Activated CD4-positive, alpha-beta T cell treated with anti-CD3 and anti-CD28 coated beads, Interleukin-2, amount 10 ng/mL, durations not matched to agents 7 days and 5 days (primary cell): ENCODE measurements at places on chromosomes 12 and 14. TPM values are rescaled to one million over a fixed set of nuclear protein-coding genes. Genes with fewer than 3 reads are reported as not detected.

DNA sequence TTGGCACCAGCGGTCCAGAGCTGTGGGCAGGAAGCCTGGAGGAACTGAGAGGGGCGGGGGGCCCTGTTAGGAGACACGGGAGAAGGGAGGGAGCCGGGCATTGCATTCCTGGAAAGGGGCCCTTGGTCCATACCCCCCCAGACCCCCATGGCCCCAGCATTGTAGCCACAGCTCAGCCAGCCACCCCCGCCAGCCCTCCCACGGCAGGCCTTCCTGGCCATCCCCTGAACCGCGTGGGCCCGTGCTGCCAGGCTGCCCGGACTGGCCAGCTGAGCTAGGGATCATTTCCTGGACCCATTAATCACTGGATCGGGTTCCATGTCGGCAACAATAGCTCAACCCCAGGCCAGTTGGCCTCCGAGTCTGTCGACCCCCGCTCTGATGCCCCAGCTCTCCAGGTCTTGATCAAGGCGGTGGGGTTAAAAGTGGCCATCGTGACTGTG, 39.8 kb upstream of the DIO3 start:
- no peaks in the 10 kb centered on the region for H3K4me1 ChIP-seq
- no peak overlapping the region for H3K4me3 ChIP-seq
- no peak for DNase-seq
- H3K27ac ChIP-seq, result no peak overlapping the region

The CSRP2 gene
- total RNA-seq, result 0.22 TPM

GRCh38 chr12:9731797-9732196, 1.1 kb downstream of the CLECL1 start:
- peaks cover 13% of the 10 kb centered on the region for H3K36me3 ChIP-seq
- peaks cover 31% of the 10 kb centered on the region for H3K4me1 ChIP-seq
- H3K4me3 ChIP-seq, result peak overlapping the region; percentile 34
- H3K27me3 ChIP-seq, result no peaks in the 10 kb centered on the region

- H3K27ac ChIP-seq, result no peak overlapping the region
- no peaks in the 10 kb centered on the region for H3K27me3 ChIP-seq
- no peaks in the 10 kb centered on the region for H3K4me1 ChIP-seq
- H3K36me3 ChIP-seq, result no peaks in the 10 kb centered on the region
- no peak for DNase-seq
- no peak overlapping the region for H3K4me3 ChIP-seq
Measured at GRCh38 chr14:53606203-53606602, 350.4 kb downstream of the BMP4 start.

DNA sequence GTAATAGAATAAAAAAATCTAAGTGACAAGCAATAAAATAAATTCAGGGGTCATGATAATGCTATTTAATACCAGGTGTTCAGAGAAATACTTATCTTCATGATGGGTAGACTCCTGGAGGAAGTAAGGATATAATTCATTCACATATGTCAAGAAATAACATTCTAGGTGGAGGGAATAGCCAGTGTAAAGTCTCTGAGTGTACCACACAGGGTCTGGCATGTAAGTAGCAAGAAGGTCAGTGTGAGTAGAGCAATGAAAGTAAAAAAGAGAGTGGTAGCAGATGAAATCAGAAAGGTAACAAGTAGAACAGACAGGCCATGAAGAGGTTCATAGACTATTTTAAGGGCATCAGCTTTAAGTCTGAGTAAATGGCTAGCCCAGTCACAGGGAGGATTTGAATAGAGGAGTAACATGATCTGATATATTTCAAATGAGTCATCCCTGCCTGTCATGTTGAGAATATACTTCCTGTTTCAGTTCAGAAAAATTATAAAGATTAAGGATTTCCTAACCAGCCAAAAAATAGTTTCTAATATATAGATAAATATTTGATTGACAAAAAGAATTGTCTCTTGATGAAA, 519.9 kb downstream of the C12orf50 start:
- no peak overlapping the region for H3K4me3 ChIP-seq
- DNase-seq, result no peak
- H3K27ac ChIP-seq, result no peak overlapping the region
- no peaks in the 10 kb centered on the region for H3K27me3 ChIP-seq
- no peaks in the 10 kb centered on the region for H3K36me3 ChIP-seq
- H3K4me1 ChIP-seq, result no peaks in the 10 kb centered on the region

DNA sequence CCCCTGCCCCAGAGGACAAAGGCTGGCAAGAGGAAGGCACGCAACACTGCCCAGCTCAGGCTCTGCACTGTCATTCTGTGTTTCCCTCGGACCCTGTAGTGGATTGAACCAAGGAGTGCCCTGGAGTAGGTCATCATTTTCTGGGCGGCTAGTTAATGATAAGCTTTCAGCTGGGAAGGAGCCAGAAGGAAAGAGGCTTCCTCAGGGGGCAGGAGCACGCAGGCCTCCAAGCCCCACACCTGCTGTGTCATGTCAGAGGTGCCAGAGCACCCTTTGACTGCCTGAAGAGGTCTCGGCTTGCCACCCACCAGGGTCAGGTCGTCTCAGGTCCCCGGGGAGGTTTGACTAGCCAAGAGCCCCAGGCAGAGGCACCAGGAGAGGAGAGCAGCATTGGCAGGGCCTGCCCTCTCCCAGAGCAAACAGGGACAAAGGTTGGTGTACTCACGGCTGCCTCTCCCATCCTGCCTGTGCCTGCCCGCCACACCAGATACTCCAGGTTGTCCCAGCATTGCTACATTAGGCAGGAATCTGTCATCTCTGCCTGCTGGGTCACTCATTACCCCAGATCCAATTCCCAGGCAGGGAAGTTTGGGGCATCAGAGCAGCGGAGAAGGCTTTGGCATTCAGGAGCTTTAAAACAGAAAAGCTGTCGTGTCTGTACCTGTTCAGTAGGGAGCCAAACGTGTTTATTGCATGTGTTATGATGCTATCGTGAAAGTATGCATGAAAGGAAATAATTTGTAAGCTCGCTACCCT, 33.5 kb upstream of the ATP2A2 start:
- no peak overlapping the region for H3K4me3 ChIP-seq
- H3K36me3 ChIP-seq, result no peaks in the 10 kb centered on the region
- no peak overlapping the region for H3K27ac ChIP-seq
